GM12891 (cell line): ENCODE measurements at places on chromosomes 5 and 9.

- no peak for DNase-seq
These were observed 5.2 kb upstream of the FCN2 start for GRCh38 chr9:134875371-134875770.

DNA sequence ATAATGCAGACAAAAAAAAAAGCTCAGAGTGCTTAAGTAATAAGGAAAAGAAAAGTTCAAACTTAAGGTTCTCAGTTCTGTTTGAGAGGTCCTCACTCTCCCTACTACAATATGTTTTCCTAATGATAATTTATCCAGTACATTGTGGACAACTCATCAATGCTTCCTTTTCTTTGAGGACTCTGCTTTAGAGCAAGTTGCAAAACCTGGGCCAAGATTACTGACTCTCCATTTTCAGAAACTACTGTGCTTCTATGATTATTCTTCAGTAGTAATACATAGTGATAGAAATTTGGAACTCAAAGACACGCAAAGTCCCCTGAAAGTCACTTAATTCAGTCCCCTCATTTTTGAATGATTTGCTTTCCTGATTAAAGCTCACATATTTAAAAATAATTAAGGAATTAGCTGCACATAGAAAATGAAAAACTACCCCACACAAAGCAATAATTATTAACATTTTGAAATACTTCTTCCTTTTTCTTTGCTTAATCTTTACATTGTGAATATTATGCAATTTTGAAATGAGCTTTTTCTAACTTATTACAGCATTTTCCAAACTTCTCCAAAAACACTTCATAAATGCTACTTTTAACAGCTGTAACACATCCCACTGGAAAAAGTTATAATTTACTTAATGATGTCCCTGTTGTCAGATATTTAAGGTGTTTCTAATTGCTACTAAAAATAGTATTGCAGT lies 11.2 kb downstream of the CDKN2A start:
- DNase-seq = no peak

GRCh38 chr5:68344447-68345111 lies 129.0 kb downstream of the PIK3R1 start:
- DNase-seq = no peak

GRCh38 chr5:76199336-76200318 lies 116.4 kb downstream of the SV2C start:
- DNase-seq = no peak

- DNase-seq = no peak
These were observed 16.1 kb upstream of the FKTN start for GRCh38 chr9:105541838-105542237.

DNA sequence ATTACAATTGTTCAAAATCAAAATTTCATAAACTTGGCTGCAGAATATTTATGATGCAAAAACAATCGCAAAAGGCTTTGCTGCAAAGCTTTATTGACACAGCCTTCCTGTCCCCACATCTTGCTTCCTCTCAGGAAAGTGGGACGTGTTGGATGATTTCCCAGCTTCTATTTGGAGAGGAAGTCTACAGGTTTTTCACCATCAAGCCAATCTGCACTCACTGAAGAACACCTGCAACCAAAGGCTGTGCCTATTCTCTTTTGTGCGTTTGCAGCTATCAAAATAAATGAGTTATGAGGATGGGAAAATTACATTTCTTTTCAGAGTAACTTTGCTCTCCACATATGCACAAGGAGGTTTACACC lies 214.4 kb downstream of the PLK2 start:
- DNase-seq = no peak

- DNase-seq = peak; percentile 65
These were observed at the start of gene SUSD1 for GRCh38 chr9:112174965-112175795. Gene SUSD1, minus strand, starts transcription at chr9:112175297. Its CDS starts 62 bp downstream, at chr9:112175235.

GRCh38 chr5:111278858-111279504 lies 54.8 kb downstream of the CAMK4 start:
- DNase-seq = no peak

- DNase-seq = no peak
These were observed 29.3 kb upstream of the NDFIP1 start for GRCh38 chr5:142079306-142079721.

DNA sequence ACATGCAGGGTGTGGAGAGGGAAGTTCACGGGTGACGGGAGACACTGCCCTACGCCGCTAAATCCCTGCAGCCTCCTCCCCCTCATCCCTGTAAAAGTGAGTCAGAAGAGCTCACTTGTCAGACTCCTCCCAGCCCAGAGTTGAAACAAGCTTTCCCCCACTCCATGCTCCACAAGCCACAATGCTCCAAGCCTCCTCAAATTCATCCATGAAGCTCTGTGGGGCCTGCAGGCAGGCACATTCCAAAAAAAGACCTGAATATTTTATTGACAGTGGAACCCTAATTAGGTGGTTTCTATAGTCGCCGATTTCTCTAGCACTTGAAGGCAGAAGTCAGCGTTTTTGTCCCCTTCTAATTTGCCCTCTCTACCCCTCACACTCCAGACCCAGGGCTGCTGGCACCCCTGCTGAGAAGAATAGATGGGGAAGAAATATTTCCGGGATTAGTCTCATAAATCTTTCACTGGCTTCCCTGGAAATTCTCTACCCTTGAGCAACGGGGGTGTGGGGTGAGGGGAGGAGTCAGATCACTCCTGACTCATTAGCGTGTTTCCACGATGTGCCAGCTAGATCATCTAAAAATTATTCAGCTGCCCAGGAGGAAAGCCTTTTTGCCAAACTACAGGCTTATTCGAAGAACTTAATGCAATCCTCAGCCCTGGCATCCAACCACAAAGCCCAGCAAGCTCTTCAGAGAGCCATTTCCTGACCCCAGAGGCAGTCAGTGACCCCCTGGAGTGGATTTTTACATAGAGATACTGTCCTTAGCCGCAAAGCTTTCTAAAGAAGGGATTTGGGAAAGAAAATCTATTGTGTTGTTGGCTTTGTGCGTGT lies 97.1 kb downstream of the ENC1 start:
- DNase-seq = no peak

GRCh38 chr5:104146652-104147051 lies 584.1 kb upstream of the NUDT12 start:
- DNase-seq = no peak
